ENCODE measurements at places on chromosomes 11 and 22.

DNA sequence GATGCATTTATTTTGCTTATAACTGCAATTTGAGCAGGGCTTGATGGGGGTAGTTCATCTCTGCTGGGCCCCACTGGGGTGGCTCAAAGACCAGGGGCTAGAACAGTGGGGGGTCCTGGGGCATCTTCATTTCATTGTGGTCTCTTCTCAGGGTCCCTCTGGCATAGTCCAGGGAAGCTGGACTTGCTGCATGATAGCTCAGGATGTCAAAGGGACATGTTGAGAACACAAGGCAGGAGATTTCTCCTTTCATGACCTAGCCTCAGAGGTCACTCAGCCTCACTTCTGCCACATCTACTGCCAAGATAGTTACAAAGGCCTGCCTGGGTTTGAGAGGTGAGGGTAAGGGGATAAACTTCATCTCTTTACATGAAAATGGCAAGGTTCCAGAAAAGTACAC lies 89.5 kb downstream of the CWC15 start:
- no peak for DNase-seq

- DNase-seq: no peak
These were observed 10.7 kb downstream of the ATG16L2 start for GRCh38 chr11:72824811-72825505.

DNA sequence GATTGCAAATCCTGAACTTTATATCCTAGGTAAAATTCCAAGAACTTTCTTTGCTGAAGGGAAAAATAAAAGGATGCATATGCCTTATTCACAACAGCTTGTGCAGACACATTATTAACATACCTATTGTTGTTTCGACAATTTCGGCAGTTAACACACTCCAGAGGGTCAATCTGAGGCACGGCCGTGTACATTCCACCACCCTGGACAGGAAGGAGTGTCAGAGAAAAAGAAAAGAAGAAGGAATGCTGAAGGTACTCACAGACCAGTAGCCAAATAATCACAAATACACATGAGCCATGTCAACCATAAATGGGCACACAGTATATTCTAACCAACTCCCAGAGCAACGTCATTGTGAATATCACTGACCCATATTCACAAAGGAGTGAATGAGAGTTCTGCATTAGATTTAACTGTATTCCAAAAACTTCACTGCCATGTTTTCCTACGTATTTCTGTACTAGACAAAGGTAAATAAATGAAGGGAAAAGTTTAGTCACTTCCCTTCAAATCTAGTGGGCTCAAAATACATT lies 32.4 kb downstream of the VSIG10L2 start:
- DNase-seq: no peak

DNA sequence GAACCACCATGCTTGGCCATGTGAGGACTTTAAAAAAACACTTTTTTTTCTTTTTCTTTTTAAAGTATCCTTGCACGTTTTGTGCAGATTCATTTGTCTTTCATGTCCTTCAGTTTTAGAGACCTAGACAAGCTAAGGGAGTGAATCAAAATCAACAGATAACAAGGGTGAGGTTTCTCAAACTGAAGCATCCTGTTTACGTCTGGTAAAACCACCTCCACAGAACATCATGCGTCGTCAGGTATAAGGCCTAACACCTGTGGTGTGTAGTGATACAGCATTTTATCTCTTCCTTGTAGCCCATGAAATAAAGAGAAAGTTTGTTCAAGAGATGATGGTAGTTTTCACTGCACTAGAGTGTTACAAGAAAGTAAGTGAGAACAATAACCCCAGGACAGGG lies 26.3 kb upstream of the CSF2RB start:
- no peak for DNase-seq

Measured in AG04449 (cell line).